Erythroblast (primary cell): ENCODE measurements at places on chromosomes 3 and 15.
A peak's percentile ranks its signal among the peaks of the same experiment; 100 is the strongest.

GRCh38 chr3:152957491-152957890 lies 122.6 kb downstream of the P2RY1 start:
- DNase-seq, result no peak

- DNase-seq, result no peak
Observed at GRCh38 chr3:197430502-197430901, 125.3 kb downstream of the BDH1 start.

- no peak for DNase-seq
Observed at GRCh38 chr3:141055136-141055535, 4.0 kb downstream of the SPSB4 start.

GRCh38 chr15:65099336-65099735 lies 15.7 kb downstream of the UBAP1L start:
- no peak for DNase-seq

DNA sequence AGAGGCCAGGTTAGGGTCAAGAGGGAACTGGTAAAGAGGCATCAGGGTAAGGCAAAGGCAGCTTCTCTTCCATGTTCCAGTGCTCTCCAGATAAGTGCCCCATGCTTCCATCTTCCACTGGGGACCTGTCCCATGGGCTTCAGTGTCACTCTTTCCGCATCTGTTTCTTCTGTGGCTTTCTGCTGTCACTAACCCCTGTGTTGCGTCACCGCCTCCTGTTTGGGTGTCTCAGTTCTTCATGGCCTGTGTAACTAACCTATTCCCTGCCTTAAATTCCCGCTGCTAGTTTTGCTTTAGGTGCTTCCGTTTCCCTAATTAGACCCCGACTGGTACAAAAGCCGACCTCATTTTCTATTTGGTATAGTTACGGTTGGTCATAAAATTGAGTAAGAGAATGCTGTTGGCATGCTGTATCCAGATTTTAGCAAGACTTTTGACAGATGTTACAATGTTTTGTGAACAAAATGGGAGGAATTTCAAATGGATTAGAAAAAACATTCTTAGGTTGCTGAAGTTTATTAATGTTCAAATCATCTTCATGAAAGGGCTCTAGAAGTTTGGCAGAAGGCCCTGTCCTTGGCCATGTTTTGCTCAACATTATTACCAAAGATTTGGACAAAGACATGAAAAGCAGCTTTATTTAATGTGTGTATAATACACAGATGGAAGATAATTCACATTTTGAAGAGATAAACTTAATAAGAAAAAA lies 245.3 kb downstream of the BBX start:
- DNase-seq, result no peak

DNA sequence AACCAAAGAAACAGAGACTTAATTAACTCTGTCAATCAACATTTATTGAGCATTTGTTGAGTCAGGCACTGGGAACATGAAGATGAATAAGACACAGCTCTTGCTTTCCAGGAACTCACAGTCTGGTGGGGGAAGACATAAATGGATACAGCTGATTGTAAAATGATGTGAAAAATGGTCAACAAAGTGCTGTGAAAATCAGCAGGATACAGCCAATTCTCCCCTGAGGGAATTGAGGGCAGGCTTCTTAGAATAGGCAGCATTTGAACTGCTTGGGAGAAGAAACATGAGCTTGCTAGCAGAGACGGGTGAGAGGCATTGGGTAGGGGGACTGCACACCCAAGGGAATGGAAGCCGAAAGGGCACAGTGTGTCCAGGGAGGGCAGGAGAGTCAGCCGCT lies 41.1 kb downstream of the MFSD1 start:
- no peak for DNase-seq

DNA sequence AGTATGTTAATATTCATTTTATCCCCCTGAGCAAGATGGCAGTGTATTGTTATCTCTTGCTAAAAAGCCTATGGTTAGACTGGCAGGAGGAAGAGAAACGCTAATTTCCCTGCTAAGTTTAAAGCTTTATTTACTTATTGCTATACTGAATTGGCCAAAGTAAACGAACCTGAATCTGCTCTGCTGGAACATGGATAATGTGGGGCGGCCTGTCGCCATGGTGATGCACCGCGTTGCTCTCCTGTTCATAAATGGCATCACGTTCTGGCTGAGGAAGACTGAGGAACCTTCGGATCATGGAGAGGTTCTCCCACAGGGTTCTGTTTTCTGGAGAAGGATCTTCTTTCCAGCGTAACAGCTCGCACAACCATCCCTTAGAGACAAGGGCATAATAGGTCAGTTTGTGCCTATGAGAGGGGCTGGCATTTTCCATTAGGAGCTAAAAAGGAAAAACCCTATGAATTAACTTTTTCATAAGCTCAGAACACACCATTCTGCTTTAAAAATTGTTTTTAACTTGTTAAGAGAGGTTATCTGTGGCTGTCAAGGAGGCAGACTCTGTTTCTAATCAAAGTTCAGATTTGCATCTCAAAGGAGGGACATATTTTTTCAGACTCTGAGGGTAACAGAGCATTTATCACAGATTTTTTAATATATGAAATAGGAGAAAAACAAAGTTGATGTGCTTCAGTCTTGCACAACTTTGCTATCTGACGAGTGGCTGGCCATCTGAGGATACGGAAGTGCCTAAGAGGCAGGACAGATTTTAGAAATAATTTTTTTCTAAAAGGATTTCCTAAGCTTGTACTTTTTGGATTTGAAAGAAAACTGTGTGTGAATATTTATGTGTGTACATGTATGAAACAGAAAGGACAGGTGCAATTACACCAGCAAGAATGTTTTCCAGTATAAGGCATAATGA lies 73.1 kb downstream of the SATB1 start:
- no peak for DNase-seq

DNA sequence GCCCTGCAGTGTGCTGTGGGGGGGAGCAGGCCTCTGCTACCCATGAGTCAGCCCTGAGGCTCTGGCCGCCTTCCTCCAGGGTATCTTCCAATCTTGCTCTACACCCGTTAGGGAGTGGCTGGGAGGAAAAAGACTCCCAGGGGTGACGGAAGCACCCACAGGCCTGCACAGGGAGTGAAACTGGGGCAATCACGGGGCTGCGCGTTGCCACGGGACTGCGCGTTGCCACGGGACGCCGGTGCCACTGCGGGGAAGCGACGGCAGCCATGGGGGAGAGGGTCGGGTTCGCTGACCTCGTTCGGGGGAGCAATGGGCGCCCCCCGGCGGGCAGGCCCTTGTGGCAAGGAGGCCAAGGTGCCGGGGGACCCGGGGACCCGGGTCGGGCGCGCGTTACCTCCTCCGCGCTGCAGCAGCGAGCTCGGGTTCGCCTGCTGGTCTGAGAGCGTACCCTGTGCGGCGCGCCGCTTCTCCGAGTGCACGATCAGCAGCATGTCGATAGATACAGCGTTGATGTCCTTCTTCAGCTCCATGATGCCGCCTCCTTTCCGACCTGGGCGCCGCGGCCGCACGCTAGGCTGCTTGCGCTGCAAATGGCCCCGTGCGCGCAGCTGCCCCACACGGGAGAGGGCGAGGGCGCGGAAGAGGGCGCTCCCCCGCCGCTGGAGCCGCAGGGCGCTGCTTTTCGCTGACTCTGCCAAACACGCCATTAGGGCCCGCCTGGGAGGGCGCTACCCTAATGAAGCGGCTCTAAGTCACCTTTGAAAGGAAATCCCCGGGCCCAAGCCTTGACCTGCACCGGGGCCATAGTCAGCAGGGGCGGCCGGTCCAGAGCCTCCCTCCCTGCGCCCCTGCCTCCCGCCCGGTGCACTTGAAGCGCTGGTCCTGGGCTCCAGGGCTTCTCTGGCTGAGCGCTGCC lies at the start of gene KY:
Gene KY, minus strand, starts transcription at position 592 of the 916 bp plus-strand sequence. Its CDS starts 62 bp downstream, at position 530.
- DNase-seq, result peak; percentile 8

- DNase-seq, result no peak
Observed at GRCh38 chr15:34203305-34203704, 6.6 kb downstream of the KATNBL1 start.

DNA sequence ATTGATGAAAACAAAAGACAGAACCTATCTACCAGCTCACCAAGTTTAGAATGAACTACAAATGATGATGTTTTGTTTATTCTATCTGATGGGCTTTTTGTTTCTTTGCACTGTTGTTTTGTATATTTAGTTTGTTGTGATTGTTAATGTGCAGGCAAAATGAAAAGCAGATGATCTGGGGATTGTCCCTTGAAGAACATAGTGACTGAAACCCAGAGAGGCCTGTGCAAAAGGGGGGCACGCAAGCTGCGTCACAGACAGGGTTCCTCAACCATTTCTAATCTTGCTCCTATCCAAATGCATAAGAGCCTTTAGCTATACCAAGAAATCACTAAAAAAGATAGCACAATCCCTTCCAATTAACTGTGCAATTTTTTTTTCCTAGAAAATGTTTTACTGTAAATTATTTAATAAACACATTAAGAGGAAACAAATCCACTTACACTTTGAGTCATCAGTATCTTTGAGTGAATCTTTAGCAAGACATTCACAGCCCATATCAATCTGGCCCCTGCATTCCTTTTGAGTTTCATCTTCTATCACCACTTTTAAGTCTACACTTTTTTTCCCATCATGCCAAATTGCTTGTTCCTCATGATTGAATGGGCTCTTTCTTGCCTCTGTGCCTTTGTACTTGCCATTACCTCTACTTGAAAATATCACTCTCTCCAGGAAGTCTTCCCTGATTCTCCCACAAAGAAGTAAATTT lies 220.3 kb downstream of the ATP8B4 start:
- no peak for DNase-seq
